Right renal cortex interstitium (tissue), 3 donors: ENCODE measurements at places on chromosomes 7 and 10.

GRCh38 chr7:55554038-55554437 is 18.3 kb downstream of the VOPP1 start:
- DNase-seq: no peak

DNA sequence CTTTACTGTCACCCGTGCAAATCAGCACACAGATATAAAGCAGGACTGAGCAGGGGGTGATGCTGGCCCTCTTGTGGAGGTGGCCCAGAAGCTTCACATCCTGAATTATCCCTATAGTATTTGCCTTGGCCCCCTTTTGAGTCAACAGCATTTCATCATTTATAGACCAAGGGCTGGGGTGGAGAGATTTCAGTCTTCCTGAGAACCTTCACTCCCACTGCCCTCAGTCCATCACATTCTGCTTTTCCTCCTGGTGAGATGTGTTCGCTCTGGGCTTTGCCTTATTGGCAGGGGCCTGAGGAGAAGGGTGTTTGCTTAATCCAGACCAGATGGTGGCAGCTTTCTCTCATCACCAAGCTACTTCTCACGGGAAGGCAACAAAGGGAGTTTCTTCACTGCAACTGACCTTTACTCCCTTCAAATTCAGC is 47.7 kb downstream of the NOC3L start:
- no peak for DNase-seq

- DNase-seq: no peak
These were observed 7.9 kb upstream of the GSDME start for GRCh38 chr7:24764972-24765744.

DNA sequence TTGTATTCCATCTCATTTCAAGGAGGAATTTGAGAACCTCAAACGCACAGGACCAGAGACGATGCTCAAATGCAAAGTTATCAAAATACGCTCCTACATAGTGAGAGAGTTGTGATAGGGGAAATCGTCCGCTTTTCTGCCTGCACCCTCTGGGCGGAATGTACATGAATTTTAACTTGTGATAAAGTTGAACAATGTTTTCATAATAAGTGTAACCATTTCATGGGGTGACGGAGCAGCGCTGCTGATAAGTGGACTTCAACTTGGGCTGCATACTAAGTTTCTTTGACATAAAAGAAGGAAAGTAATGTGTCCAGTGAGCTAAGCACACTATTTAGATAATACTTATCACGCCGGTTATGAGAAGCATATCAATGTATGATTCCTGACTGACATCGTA is 497.5 kb upstream of the MGMT start:
- no peak for DNase-seq

GRCh38 chr10:132993271-132994184 is 51.2 kb upstream of the CFAP46 start:
- no peak for DNase-seq

- no peak for DNase-seq
These were observed 113.9 kb downstream of the DIP2C start for GRCh38 chr10:575402-576129.

DNA sequence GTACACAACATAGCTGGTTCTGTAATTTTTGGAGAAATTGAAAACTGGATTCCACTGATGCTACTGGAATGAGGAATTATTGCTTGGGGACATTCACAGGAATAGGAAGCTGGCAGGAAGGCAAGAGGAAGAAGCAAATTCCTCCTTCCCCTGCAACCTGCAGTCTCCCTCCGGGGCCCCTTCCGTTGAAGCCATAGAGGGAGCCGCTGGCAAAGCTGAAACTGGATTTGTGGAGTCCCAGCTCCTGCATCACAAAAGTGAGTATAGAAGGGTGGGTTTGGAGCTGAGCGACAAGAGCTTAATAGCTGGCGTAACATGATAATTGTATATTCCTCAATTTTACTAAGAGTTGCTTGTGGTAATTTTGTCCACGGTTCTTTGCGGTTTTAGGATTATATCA is 190.8 kb downstream of the ADRA2A start:
- no peak for DNase-seq

DNA sequence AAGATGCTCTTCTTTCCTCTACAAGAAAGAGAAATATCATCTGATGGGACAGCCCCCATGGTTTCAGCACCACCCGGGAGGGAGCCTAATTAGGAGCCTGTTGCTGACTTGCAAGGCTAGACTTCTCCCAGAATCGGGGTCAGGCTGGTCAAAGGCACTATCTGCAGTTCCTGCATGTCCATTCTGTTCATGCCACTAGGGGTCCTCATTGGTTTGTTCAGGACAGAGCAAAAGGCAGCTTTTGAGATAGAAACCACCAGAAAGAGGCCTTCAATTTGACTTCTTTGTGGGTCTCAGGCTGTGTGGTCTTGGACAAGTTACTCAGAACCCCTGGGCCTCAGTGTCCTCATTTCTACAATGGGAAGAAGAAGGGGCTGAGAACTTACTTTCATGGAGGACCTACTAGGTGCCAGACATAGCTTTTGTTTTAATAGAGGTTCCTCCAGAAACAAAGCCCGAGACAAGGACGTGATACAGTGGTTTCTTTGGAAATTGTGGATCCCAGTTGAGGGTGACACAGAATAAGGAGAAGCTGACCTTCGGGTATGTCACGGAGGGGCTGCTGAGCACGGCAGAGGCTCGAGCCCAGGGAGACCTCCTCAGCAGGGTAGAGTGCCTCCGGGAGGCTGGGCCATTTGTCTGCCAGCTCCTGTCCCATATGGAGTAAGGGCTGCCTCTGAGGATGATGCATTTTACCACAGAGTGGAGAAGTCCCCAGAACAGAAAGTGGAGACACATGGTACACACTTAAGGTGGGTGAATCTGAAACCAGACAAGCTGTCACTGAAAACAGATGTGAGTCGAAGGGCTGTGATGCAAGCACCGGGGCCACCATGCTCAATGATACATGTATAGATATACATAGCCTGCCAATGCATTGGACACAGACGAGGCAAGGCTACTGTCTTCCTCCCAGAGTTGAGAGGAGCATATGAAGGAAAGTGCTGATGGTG is 33.1 kb upstream of the NEUROD6 start:
- DNase-seq: peak; percentile 16

GRCh38 chr7:125136755-125137532 is 207.3 kb upstream of the POT1 start:
- no peak for DNase-seq

DNA sequence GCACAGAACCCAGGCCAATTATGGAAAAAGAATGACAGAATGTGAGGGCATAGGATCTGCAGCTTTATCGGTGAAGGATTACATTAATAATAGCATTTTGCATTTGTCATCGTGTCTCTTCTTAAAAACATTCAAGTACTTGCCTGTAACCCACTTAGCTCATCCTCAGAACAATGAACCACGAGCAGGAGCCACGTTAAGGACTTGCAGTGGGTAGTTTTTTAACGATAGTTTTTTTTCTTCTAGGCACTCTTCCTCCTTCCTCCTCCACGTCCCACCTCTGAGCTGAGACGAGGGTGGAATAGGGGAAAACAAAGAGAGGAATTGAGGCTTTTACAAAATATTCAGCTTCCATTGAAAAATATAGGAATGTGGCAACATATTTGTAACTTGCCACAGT is 27.1 kb downstream of the CDHR3 start:
- no peak for DNase-seq

DNA sequence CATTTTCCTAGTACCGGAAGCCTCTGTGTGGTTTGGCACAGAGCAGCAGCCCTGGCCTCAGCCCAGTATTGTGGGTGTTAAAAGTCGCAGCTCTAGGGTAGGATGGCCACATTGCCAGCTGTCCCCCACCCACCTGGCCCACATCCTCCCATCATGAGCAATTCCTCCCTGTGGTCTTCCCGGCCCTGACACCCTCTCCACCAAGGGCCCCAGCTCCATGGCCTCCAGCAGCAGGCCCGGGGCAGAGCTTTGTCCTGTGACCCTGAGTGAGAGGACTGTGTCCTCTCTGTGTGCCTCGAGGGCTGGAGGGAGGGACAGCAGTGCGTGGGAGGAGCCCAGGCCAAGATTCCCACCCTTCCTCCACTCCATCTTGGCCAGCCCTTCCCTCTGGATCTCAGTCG is 93.7 kb downstream of the MYL10 start:
- DNase-seq: no peak

DNA sequence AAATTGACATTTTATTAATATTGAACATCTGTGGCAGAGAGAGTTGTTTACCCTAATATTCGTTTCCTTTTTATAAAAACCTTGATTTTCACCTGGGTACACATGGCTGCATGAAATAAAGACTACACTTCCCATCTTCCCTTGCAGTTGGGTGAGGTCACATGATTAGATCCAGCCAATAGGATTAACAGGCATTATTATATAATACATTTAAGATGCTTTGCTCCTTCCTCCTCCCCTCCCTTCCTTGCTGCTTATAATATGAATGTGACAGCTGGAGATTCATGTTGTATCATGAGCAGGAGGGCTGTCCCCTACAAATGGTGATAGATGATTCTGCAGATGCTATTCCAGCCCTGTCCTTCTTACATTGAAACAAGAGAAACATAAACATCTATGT is 146.6 kb downstream of the SH2D4B start:
- no peak for DNase-seq

DNA sequence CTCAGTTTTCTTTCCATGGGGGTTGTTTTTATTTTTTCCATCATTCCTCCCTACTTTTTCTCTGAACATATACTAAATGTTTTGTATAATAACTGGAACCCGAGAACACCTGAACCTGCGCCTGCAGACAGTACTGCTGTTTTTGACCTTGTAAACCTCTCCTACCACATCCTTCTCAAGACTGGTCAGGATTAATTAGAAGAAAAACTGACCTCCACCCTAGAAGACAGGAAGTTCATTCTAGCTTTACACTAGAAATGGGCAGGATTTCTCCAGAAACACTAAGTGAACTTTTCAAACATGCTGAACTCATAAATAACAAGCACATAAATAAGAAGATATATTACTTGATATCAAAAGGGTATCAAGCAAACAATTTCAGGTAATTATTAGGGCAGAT is 751 bp upstream of the HYCC1 start:
- DNase-seq: no peak
